ENCODE measurements at places on chromosomes 5 and 9.

GRCh38 chr5:32713361-32713769 is 2.2 kb downstream of the NPR3 start:
- no peak for DNase-seq

GRCh38 chr5:29853711-29854220 is 1339.7 kb upstream of the CDH6 start:
- no peak for DNase-seq

GRCh38 chr5:34991486-34992238 is 56.1 kb downstream of the AGXT2 start:
- no peak for DNase-seq

- DNase-seq: no peak
Observed at GRCh38 chr5:142120247-142120935, 11.8 kb downstream of the NDFIP1 start.

- DNase-seq: no peak
Observed at GRCh38 chr5:65326922-65327321, 154.8 kb downstream of the ADAMTS6 start.

GRCh38 chr5:32172923-32173266 is 1.2 kb downstream of the GOLPH3 start:
- DNase-seq: no peak

GRCh38 chr9:82116556-82116955 is 128.0 kb downstream of the SPATA31D1 start:
- no peak for DNase-seq

DNA sequence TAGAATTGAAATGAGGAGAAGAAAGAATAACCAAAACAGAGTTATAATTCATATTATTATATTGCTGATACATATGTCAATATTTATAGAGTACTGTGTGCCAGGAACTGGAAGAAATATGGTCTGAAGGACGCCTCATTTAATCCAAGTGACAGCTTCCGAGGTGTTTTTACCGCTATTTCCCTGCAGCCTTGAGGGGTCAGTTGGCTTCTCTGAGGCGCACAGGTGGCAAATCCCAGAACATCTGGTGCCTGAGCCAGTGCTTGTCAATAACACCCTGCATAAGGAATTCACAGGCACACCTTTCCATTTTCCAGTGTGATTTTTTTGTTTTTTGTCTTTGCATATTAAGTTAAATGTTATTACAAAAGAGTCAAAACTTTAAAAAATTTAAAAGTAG is 43.3 kb upstream of the CTSL start:
- no peak for DNase-seq

DNA sequence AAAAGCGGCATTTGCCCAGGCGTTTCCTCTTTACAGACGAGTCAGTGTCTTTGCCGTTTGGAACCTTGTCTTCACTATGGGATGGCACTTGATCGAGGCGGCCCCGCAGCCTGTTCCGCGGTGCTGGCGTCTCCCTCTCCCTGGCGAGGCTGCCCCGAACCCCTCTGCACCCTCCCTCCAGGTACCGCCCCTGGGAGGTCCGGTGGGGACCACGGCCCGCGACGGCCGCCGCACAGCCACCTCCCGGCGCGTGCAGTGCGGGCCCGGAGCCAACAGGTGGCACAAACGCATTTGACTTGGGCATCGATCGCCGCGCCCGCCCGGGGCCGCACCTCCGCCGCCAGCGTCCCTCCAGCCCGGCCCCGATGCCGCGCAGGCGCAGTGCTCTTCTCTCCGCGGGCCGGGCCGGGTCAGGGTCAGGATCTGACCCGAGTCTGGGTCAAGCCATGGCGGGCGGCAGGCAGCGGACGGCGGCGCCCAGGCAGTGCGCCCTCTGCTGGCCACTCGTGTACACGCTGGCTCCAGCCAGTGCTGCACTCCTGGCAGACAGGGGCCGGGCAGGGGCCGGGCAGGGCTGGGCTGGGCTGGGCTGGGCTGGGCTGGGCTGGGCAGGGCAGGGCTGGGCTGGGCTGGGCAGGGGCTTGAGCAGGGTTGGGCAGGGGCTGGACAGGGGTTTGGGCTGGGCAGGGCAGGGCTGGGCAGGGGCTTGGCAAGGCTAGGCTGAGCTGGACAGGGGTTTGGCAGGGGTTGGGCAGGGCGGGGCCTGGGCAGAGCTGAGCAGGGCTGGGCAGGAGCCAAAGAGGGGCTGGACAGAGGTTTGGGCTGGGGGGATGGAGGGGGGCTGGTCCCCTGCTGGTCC is 155.8 kb upstream of the IRX4 start:
- peak; percentile 72 for DNase-seq

- no peak for DNase-seq
Observed at GRCh38 chr9:17531642-17532254, 47.1 kb upstream of the SH3GL2 start.

DNA sequence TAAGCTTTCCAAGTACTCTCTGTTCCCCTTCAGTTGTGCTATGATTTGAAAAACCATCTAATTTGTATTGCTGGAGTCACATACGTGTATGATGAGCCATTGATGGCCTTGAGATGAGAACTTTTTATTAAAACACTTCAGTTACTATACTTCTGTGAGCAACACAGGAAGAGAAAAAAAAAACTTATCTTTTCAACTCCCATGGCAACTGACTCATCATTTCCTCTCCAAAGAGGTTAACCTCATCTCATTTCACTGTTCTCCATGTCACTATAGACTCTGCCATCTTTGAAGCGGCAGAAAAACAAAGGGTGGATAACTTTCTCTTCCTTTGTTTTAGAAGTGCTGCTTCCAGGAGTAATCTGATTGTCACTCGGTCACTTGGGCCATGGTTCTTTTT is 104.3 kb upstream of the PCSK1 start:
- DNase-seq: no peak

GRCh38 chr9:121210536-121210935 is 8.9 kb upstream of the RAB14 start:
- DNase-seq: no peak

- DNase-seq: no peak
Observed at GRCh38 chr9:34203275-34203991, 24.6 kb downstream of the UBAP1 start.

DNA sequence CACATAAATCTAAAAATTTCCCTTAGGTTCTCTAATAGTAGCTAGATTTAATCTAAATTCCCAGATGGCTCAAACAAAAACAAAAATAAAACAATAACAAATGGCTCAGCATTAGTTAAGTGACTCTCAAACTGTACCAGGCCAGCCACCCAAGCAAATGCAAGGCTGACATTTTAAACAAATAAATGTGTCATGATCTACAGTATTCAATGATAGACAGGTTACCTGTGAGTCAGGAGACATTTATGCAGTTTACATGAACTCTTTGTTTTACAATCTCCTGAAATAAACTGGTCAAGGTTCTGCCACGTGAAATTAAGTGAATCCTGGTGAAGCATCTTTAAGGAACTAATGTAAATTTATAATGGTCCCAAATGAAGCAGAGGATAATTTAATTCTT is 580.2 kb upstream of the PTPRD start:
- DNase-seq: no peak

GRCh38 chr5:170641589-170642031 is 137.8 kb downstream of the KCNIP1 start:
- no peak for DNase-seq

GRCh38 chr5:16674750-16675149 is 58.0 kb upstream of the RETREG1 start:
- no peak for DNase-seq

DNA sequence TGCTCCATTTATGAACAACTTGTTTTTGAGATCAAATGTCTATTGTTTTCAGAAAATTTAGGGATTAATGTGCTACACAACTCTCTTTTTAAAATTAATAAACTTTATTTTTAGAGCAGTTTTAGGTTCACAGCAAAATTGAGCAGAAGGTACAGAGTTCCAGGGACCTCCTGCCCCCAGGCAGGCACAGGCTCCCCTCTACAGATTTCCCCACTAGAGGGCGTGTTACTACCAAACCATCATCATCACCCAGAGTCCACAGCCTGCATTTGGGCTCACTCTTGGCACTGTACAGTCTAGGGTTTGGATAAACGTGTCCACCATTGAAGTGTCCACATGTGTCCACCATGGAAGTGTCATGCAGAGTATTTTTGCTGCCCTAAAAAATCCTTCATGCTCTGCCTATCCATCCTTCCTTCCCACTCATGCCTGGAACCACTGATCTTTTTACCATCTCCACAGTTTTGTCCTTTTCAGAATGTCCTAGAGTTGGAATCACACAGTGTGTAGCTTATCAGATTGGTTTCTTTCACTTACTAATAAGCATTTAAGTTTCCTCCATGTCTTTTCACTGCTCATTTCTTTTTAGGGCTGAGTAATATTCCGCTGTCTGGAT is 61.7 kb downstream of the MRPL36 start:
- DNase-seq: peak; percentile 29

- no peak for DNase-seq
Observed at GRCh38 chr9:79670269-79670961, 98.7 kb downstream of the TLE4 start.

GRCh38 chr9:113309204-113309813 is 6.1 kb upstream of the RNF183 start:
- no peak for DNase-seq

DNA sequence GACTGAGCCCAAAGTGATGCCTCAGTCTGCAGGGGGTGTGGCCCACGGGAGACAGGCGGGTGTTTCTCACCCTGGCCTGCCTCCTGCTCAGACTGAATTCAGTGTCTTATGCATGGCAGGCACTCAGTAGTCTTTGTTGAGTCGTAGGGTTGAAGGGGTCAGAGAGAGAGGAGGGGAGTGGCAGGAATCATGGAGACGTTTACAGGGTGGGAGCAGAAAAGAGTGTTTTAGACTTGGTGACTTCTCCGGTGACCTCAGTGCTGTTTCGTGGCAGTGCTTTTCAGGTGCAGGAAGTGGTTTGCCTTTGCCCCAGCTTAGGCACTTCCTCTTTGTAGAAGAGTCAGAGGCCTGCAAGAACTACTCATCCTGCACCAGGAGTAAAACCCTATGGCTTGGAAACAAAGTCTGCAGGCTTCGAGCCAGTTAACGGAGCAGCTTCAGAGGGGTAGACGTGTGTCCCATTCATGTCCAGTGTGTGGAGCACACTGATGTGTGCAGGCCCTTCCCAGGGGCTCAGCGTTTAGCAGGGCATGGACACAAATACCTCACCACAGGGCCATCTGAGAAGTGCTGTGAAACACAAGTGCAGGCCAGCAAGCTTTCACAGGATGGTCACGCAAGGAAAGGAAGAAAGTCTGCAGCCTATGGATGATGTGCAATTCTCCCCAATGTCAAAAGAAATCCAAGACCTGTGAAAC is 24.5 kb upstream of the SEMA4D start:
- peak; percentile 71 for DNase-seq

DNA sequence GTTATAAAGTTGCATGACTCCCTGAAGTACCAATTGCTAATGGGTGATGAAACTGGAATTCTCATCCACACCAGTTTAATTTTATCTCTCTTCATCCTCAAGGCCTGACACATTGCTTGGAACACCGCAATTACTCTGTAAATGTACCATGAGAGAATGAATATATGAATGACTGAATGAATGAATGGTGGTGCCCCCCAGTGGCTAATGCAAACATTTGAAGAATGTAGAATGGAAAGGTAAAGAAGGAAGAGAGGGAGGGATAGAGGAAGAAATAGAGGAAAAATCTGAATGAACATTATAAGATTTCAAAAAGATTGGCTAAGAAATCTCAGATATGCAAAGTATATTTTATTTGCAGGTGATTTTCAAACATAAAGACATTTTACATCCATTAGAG is 13.1 kb downstream of the PAPPA start:
- no peak for DNase-seq

DNA sequence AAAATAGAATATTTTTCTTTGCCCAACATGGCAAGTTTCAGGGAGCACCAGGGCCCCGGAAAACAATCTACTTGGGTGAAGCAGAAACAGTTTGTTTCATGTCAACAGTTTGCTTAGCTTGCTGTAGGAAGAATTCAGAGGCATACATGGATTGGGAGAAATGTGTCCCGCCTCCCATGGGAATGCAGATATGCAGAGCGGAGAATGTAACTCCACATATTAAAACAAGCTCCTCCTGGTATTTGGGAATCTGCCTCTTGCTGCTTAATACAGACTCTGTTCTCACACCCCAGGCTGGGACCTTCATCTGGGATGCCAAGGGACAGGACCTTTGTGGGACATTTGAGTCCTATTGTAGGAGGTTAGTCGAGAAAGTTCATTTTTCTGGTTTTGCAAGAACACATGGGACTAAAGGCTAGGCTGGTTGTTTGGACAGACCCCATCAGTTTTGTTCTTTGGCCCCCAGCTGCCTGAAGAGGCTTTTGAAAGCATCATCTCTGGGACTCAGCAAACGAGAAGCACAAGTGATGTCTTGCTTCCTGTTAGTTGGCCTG is 220.5 kb upstream of the ADRA1B start:
- no peak for DNase-seq

- DNase-seq: no peak
Observed at GRCh38 chr5:108255468-108255867, 126.4 kb downstream of the FBXL17 start.

DNA sequence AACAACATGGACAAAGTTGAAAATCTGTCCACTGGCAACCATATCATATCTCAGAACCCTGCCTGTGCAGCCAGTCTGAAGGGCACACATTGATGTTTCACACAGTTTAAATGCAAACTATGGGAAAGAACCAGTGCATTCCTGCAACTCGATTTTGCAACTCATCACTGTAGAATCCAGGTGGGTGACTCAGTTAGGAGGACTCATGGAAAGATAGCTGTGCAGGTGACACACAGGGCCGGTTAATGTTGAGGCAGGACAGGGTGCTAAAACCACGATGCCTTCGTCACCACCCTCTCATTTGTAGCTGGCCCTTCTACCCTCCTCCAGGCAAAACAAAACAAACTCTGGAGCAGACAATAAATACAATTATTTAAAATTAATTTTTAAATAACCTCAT is 62.8 kb downstream of the TLE1 start:
- DNase-seq: no peak

DNA sequence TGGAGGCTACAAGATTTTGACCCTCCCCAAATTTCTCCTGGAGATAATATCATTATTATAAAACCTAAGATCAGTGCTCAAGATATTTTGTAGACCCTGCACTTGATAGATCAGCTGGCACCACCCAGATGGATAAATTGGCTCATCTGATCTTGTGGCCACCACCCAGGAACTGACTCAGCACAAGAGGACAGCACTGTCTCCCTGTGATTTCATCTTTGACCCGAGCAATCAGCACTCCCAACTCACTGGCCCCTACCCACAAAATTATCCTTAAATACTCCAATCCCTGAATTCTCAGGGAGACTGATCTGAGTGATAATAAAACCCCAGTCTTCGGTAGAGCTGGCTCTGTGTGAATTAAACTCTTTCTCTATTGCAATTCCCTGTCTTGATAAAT is 34.5 kb upstream of the TENT2 start:
- no peak for DNase-seq

DNA sequence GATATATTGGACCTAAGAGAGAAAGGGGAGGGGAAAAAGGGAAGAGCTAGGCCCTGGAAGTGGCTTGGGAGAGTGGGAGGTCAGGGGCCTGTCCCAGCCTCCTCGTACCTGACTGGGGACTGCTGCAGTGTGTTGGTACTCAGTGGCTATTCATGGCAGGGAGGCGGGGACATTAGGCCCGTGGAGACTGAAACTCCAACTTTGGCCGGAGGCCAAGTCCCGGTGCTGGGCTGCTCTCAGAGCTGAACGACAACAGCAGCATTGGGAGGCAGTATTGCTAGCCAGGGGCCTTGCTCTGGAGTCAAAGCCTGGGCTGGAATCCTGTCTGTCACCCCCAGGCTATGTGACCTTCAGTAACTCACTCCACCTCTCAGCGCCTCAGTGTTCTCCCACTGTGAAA is 37.8 kb downstream of the NEURL1B start:
- DNase-seq: no peak
